ENCODE measurements at places on chromosomes 2 and 18.

- peaks cover 9% of the 10 kb centered on the region for H3K36me3 ChIP-seq
- H3K4me3 ChIP-seq, result peak overlapping the region; percentile 94
- peaks cover 26% of the 10 kb centered on the region for H3K4me1 ChIP-seq
- no peaks in the 10 kb centered on the region for H3K27me3 ChIP-seq
- H3K27ac ChIP-seq, result peak overlapping the region; percentile 70
Measured at GRCh38 chr2:26034637-26034992, 731 bp downstream of the RAB10 start.

DNA sequence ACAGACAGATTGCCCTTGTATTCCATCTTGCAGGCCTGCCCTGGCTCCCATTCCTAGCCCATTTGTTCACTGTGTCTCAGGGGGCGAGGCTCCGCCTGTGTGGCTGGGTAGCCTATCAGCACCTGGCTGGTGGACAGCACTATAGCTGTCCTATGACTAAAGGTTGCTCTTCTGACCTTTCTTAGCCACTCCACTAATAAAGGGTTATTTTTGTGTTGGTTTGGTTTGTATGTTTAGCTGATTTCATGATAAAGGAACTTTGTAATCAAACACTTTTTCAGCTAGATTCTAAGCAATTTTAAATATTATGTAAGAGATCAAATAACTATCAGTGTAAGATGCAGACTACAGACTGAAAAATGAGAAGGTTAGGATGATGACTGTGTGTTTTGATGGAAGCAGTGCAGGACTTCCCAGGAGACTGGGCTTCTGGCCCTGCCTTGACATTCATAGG lies 72.2 kb downstream of the CRIM1 start:
- no peak overlapping the region for H3K4me3 ChIP-seq
- no peak for DNase-seq
- H3K27me3 ChIP-seq, result peaks cover 4% of the 10 kb centered on the region
- H3K27ac ChIP-seq, result no peak overlapping the region

DNA sequence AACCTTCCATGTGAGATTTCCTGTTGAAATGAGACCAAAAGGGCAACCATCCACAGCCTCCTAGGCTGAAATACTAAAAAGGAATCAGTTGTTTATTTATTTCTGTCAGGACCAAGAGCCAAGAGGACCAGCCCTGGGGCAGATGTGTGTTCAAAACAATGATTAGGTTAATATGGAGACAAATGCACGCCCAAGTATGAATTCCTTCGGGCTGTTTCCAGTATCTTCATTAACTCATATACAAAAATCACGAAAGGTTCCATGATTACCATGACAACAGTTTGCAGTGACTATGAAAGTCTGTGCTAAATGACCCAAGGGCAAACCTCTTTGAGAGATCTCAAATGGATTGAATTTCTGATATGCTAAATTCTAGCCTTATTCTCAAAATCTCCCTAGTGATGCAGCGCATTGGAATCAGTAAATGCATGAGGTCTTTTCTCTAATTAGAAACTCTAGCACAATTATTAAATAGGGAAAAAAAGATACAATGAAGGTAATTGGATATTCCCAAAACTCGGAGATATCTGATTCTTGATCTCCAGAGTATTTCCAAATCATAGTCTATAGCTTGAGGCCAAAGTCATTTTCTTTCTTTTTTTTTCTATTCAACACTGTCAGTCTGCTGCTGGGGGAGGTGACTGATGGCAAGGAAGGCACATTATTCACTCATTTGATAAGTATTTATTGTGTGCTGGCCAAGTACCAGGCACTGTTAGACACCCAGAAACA lies 35.6 kb downstream of the VIT start:
- H3K27me3 ChIP-seq, result no peaks in the 10 kb centered on the region
- no peaks in the 10 kb centered on the region for H3K36me3 ChIP-seq
- DNase-seq, result no peak
- no peak overlapping the region for H3K4me3 ChIP-seq

- H3K27me3 ChIP-seq, result no peaks in the 10 kb centered on the region
- no peaks in the 10 kb centered on the region for H3K36me3 ChIP-seq
- H3K4me1 ChIP-seq, result no peaks in the 10 kb centered on the region
Measured at GRCh38 chr2:16142383-16143361, 202.3 kb downstream of the MYCN start.

DNA sequence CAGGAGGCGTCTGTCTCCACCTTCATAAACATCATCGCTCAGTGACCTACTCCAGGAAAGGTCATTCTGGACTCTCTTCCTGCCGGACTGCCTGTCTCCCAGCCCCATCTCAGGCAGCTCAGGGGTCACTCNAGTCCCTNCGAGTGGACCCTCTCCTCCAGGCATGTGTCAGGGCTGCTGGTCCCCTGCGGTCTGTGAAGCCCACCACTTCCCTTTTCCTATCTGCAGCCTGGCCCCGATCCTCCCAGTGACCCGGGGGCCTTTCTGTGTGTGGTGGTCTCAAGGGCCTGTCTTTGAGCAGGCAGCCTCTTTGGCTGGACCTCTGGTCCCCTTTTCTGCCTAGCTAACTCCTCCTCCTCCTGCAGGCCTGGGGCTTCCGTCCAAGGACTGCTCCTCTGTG lies 5.9 kb upstream of the PARD6G start:
- H3K4me3 ChIP-seq, result no peak overlapping the region
- no peaks in the 10 kb centered on the region for H3K36me3 ChIP-seq
- H3K4me1 ChIP-seq, result no peaks in the 10 kb centered on the region
- no peak overlapping the region for H3K27ac ChIP-seq

GRCh38 chr2:174753038-174753633 lies 11.1 kb downstream of the CHRNA1 start:
- H3K36me3 ChIP-seq, result no peaks in the 10 kb centered on the region
- H3K27me3 ChIP-seq, result peaks cover 2% of the 10 kb centered on the region
- H3K4me3 ChIP-seq, result peak overlapping the region; percentile 47
- peak overlapping the region; percentile 87 for H3K27ac ChIP-seq
- H3K4me1 ChIP-seq, result peaks cover 44% of the 10 kb centered on the region

DNA sequence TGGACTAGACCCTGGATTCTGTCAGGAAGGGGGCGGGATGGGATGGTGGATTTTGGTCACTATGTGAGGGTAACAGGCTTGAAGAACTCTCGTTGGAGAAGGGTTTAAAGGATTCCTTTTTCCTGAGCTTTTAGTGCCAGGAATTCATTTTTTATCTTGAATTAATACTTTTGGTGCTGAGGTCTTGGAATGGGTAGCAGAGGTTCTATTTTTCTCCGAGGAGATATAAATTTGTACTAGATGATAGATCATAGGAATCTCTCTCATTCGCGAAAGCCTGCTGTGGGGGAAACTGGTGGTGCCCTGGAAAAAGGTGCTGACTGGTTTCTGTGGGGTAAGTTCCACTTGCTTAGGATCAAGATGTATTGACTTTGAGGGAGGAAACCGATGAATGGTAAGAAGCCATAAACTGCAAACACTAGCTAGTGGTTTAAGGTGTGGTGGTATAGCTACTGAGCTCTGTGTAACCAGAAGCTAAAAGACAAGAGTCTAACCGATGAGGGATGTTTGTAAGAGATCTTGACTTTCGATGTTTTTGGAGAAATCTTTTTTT lies 706 bp downstream of the AGPS start:
- H3K4me1 ChIP-seq, result peaks cover 61% of the 10 kb centered on the region
- no peak for DNase-seq
- peak overlapping the region; percentile 90 for H3K4me3 ChIP-seq
- peak overlapping the region; percentile 80 for H3K27ac ChIP-seq
- H3K27me3 ChIP-seq, result no peaks in the 10 kb centered on the region
- H3K36me3 ChIP-seq, result peaks cover 33% of the 10 kb centered on the region

- peaks cover 27% of the 10 kb centered on the region for H3K4me1 ChIP-seq
- H3K36me3 ChIP-seq, result no peaks in the 10 kb centered on the region
- peaks cover 26% of the 10 kb centered on the region for H3K27me3 ChIP-seq
- peak overlapping the region; percentile 82 for H3K4me3 ChIP-seq
- DNase-seq, result no peak
Measured at GRCh38 chr2:84515788-84516187, 510 bp upstream of the DNAH6 start.

- H3K4me3 ChIP-seq, result no peak overlapping the region
- H3K4me1 ChIP-seq, result no peaks in the 10 kb centered on the region
- H3K27me3 ChIP-seq, result no peaks in the 10 kb centered on the region
- no peak for DNase-seq
- no peak overlapping the region for H3K27ac ChIP-seq
- H3K36me3 ChIP-seq, result no peaks in the 10 kb centered on the region
Measured at GRCh38 chr18:14974088-14974487, 226.1 kb downstream of the ANKRD30B start.

GRCh38 chr2:175152242-175152641 lies 15.8 kb downstream of the ATF2 start:
- peak overlapping the region; percentile 40 for H3K27ac ChIP-seq
- peaks cover 26% of the 10 kb centered on the region for H3K36me3 ChIP-seq
- H3K4me1 ChIP-seq, result peaks cover 44% of the 10 kb centered on the region
- no peaks in the 10 kb centered on the region for H3K27me3 ChIP-seq
- DNase-seq, result no peak
- H3K4me3 ChIP-seq, result no peak overlapping the region

DNA sequence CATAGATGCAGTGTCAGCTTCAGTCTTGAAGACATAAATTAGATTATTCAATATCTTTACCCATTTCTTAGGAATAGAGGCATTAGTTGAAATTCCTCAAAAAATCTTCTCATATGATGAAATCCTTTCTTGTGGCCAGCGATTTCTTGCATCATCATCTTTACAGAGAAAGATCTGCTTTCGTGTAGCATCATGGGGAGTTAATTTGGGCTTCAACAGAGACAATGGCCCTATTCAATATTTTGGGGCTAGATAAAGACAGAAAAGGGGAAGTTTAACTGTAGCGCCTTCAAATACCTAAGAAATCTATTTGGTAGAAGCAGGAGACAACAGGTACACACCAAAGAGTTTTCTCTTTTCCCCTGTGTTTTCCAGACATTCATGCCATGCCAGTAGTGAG lies 73.8 kb downstream of the TGFA start:
- DNase-seq, result no peak
- H3K27ac ChIP-seq, result no peak overlapping the region
- H3K27me3 ChIP-seq, result peaks cover 7% of the 10 kb centered on the region
- no peak overlapping the region for H3K4me3 ChIP-seq
- no peaks in the 10 kb centered on the region for H3K4me1 ChIP-seq
- no peaks in the 10 kb centered on the region for H3K36me3 ChIP-seq

DNA sequence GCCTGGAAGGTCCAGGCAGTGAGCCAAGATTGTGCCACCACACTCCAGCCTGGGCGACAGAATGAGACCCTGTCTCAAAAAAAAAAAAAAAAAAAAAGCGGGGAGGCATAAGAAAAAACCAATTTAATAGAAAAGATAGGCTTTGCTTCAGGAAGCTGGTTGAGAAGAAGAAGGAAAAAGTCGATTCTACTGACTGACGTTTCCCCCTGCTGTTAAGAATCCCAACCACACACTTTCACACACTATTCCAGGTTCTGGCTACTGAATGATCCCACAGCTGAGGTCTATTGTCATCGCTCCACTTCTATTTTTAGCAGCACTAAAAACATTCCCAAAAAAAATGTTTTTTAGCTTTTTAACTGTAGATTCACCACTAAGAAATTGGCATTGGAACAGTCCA lies 6.7 kb upstream of the CHCHD5 start:
- peaks cover 28% of the 10 kb centered on the region for H3K36me3 ChIP-seq
- no peak for DNase-seq
- peaks cover 2% of the 10 kb centered on the region for H3K4me1 ChIP-seq
- no peaks in the 10 kb centered on the region for H3K27me3 ChIP-seq
- H3K4me3 ChIP-seq, result no peak overlapping the region

GRCh38 chr18:36247036-36247435 lies 50.5 kb upstream of the FHOD3 start:
- H3K27ac ChIP-seq, result no peak overlapping the region
- H3K36me3 ChIP-seq, result no peaks in the 10 kb centered on the region
- peaks cover 18% of the 10 kb centered on the region for H3K27me3 ChIP-seq
- no peaks in the 10 kb centered on the region for H3K4me1 ChIP-seq
- DNase-seq, result no peak

DNA sequence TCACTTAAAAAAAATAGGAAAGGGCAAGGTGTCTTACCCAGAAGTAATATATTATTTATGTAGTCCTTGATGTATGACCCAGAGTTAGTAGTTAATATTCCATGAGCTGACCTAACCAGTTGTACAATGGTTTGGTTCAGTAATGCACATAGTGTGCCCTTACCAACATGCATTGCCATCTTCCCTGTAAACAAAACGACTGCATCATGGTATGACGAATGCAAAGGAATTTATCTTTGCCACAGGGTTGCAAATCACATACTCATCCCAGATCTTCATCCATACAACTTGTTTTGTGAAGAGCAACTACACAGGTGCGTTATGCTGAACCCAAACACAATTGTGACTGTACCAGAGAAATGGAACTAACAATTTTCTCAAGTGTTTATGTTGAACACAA lies 68.9 kb upstream of the ZSWIM2 start:
- H3K27ac ChIP-seq, result no peak overlapping the region
- no peaks in the 10 kb centered on the region for H3K27me3 ChIP-seq
- no peak overlapping the region for H3K4me3 ChIP-seq
- H3K36me3 ChIP-seq, result no peaks in the 10 kb centered on the region
- H3K4me1 ChIP-seq, result no peaks in the 10 kb centered on the region
- no peak for DNase-seq
